ENCODE measurements at places on chromosomes 7 and 10.
A peak's percentile ranks its signal among the peaks of the same experiment; 100 is the strongest.

DNA sequence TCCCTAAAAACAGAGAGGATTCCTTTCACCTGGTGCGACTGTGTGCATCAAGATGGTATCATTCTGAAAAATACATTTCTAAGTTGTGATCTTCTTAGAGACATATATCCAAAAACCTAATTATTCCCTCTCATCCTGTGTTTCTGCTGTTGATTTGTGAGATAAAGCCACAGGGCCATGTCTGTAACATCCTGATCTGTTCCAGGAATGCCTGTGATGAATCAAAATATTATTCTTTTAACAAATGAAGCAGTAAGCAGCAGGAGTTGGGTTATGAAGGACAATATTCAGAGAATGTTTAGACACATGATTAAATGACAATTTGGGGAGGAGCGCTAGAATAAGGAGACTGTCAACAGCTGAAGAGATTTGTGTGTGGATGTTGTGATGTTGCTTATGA is 731.4 kb downstream of the KCNMA1 start:
- DNase-seq: no peak

GRCh38 chr7:152913492-152913891 is 153.9 kb downstream of the ACTR3B start:
- DNase-seq: no peak

DNA sequence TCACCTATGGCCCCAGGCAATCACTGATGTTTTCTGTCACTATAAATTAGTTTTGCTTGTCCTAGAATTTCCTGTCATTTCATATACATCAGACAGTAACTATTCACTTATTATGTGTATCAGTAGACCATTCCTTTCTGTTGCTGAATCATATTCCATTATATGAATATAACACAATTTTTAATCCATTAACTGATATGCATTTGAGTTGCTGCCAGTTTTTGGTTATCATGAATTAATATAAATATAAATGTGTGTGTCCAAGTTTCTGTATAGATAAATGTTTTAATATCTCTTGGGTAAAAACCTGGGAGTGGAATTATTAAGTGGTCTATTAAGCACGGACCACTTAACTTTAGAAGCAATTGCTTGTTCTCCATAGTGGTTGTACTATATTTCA is 143.8 kb downstream of the ZNF438 start:
- DNase-seq: no peak

- no peak for DNase-seq
These were observed 195.8 kb downstream of the RPS24 start for GRCh38 chr10:78229489-78229888.

DNA sequence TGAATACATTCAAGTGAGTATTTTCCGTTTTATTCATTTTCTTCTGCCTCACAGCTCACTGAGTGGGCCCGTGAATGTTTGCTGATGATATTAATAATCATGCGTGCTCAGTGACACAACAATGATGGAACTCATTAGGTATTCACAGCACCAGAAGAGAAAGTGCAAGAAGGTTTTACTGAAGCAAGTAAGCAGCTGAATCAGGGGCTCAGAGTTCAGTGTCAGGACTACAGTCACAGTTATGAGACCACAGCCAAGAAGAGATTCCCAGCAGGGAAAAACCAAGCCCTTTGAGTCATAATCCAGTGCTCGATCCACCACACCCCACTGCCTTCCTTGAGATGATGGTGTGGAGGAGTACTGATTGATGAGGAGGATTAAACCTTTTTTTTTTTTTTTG is 247.4 kb downstream of the KIAA1217 start:
- DNase-seq: no peak

DNA sequence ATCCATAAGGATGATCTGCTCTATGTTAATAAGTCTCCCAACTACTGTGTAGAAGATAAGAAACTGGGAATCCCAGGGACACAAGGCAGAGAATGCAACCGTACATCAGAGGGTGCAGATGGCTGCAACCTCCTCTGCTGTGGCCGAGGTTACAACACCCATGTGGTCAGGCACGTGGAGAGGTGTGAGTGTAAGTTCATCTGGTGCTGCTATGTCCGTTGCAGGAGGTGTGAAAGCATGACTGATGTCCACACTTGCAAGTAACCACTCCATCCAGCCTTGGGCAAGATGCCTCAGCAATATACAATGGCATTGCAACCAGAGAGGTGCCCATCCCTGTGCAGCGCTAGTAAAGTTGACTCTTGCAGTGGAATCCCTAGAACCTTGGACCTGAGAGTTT is 10.3 kb downstream of the WNT16 start:
- DNase-seq: no peak

DNA sequence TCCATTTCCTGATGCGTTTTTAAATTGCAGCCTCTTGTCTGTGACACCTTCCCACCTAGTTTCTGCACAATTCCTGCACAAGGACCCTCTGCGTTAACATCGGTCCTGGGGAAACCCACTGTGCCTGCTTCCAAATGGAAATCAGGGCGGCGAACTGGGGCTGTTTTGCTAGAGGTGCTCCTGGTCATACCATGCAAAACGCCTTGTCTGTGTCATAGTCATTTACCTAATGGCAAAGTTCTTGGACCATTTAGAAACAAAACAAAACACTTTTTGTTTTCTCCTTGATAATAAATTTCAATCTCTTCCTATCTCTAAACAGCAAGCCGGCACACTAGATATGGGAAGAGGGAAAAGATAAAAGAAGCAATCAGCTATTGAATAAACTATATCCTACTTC is 206.9 kb upstream of the KLF14 start:
- DNase-seq: no peak

- DNase-seq: no peak
These were observed 248.1 kb downstream of the MTERF1 start for GRCh38 chr7:91632234-91632940.

GRCh38 chr10:5547931-5548660 is 23.3 kb downstream of the CALML3 start:
- DNase-seq: no peak

DNA sequence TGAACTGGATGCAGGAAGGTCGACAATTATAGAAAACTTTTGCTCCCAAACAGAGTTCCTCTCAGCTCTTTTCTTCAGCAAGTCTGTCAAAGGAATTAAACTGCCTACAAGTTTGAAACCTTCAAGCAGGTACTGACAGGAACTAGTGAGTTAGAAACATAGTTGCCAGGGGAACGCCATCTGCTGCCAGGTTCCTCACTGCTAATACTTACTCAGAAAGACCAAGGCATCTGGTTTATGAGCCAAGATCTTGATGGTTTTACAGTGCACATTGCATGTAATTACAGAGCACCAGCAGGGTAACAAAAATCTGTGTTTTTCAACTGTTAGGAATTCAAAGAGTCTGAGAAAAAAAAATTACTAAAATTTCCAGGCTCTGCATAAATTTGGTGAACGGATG is 300.0 kb upstream of the NRG3 start:
- DNase-seq: no peak

DNA sequence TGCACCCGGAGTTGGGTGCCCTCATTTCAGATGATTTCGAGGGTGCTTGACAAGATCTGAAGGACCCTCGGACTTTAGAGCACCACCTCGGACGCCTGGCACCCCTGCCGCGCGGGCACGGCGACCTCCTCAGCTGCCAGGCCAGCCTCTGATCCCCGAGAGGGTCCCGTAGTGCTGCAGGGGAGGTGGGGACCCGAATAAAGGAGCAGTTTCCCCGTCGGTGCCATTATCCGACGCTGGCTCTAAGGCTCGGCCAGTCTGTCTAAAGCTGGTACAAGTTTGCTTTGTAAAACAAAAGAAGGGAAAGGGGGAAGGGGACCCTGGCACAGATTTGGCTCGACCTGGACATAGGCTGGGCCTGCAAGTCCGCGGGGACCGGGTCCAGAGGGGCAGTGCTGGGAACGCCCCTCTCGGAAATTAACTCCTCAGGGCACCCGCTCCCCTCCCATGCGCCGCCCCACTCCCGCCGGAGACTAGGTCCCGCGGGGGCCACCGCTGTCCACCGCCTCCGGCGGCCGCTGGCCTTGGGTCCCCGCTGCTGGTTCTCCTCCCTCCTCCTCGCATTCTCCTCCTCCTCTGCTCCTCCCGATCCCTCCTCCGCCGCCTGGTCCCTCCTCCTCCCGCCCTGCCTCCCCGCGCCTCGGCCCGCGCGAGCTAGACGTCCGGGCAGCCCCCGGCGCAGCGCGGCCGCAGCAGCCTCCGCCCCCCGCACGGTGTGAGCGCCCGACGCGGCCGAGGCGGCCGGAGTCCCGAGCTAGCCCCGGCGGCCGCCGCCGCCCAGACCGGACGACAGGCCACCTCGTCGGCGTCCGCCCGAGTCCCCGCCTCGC is at the start of gene EGFR:
TSS of gene EGFR (plus strand) at position 657 of the 830 bp plus-strand sequence. CDS start 261 bp downstream, outside the sequence.
- peak; percentile 64 for DNase-seq

DNA sequence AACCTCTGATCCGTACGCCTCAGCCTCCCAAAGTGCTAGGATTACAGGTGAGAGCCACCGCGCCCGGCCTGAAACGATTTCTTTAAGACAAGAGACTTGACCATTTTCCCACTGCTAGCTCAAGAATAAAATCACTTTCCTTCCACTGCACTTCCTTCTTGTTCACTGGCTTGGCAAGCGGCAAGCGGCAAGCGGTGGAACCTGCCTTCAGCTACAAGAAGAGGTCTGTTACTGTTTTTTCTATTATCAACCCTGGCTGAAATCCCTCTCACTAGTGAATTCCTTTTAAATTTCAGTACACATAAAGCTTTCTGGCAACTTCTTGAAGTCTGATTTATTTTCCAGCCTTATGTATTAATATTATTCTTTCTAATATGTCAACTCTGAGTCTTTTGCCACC is 12.8 kb upstream of the GNAT3 start:
- no peak for DNase-seq

GRCh38 chr10:60952846-60953220 is 8.8 kb upstream of the RHOBTB1 start:
- no peak for DNase-seq

DNA sequence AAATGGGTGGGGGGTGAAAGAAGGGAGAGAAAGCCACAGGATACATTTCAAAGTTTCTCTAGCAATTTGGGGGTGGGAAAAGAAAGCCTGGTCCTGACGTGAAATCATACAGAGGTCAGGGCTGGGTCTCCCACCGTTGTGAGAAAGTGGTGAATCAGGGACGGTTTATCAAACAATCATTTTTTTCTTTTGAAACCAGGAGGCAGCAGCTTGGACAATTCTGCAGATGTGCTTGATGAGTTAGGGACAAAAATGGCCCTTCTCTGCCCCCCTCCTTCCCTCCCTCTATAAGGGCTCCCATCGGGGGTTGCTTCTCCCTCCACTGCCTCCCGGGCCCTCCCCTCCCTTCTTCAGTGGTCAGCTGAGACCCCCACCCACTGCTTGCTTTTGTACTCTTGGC is 43.6 kb downstream of the FBXW4 start:
- no peak for DNase-seq

DNA sequence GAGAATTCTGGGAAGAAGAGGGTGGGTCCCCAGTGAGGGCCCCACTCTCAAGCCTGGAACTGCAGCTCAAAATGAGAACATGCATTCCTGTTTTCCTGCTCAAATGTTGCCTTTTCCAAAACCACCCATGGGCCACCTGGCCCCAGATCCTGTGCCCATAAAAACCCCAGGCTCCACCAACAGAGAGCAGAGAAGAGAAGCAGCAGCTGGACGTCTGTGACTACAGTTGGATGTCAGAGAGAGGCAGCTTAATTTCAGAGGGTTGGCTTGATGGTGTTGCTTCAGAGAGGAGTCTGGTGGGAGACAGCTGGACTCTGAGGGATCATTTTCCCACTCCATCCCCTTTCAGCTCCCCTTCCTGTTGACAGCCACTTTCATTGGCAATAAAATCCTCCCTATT is 256.4 kb downstream of the FZD1 start:
- DNase-seq: no peak

GRCh38 chr10:104054430-104054829 is 31.2 kb downstream of the COL17A1 start:
- DNase-seq: no peak

DNA sequence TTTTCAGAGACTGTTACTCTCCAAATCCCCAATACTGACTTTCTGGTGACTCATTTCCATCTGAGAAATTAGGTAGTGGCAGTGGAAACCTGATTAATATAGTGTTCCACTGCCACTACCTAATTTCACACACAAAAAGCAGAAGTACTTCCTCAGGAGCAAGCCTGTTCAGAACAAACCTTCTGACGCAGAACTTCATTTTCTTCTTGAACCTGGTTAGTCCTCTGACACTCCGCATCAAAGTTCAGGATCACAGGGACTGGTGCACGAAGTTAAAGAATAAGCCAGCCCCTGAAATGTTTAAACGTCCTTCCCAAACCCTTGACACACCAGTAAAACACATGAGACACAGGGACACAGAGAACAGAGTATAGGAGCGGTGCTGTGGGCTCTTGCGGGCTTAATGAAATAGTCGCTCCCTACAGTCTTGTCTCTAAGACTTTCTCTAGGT is 4.4 kb downstream of the WDR91 start:
- no peak for DNase-seq

DNA sequence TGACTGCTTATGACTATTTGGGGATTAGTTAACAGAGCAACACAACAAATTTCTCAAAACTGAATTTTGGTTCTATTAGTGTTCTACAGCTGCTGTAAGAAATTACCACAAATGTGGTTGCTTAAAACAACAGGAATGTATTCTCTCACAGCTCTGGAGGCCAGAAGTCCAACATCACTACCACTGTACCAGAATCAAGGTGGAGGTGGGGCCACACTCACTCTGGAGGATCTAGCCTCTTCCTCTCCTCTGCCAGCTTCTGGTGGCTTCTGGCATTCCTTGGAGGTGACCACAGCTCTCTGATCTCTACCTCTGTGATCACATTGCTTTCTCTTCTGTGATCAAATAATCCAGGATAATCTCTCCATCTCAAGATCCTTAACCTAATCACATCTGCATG is 194.7 kb upstream of the BMPER start:
- DNase-seq: no peak

GRCh38 chr7:1040790-1041189 is 3.6 kb upstream of the GPR146 start:
- peak; percentile 36 for DNase-seq

DNA sequence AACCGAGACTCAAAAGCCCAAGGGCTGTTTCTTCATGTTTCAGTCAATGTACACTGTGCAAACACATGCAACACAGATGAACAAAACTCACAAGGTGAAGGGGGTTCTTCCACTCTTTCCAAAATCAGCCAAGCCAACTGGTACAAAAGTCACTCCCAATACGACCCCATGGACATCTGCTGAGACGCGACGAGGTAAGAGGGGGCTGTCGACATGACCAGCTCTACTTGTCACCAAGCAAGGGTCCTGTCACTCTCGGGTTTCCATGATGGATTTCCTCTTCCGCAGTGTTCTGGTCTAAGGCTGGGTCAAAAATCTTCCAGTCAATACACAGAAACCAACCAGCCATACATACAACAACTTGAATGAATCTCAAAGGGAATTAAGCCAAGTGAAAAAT is 37.8 kb downstream of the CTBP2 start:
- no peak for DNase-seq

- no peak for DNase-seq
These were observed 62.9 kb upstream of the MKRN1 start for GRCh38 chr7:140542228-140542603.

- DNase-seq: no peak
These were observed 440.5 kb downstream of the SEMA3D start for GRCh38 chr7:84746353-84746752.

GRCh38 chr10:128443925-128444518 is 317.8 kb upstream of the MKI67 start:
- DNase-seq: no peak

- peak; percentile 42 for DNase-seq
These were observed 545.5 kb upstream of the FOXK1 start for GRCh38 chr7:4136501-4137110.

- no peak for DNase-seq
These were observed 410.4 kb upstream of the FOXK1 start for GRCh38 chr7:4271716-4272015.

GRCh38 chr7:79414910-79415309 is 38.6 kb downstream of the MAGI2 start:
- no peak for DNase-seq

Measured in HEK293T (cell line).